Colonic mucosa (tissue), 4 donors: ENCODE measurements at places on chromosomes 6 and 20. TPM values are rescaled to one million over a fixed set of nuclear protein-coding genes. Genes with fewer than 3 reads are reported as not detected.

Gene PHACTR3
- total RNA-seq = 0.53 TPM

Gene PTCRA
- total RNA-seq = not detected

Gene SLC24A3
- 6.6 TPM for total RNA-seq

Gene SLC22A1
- total RNA-seq = 0.74 TPM

- no peak for DNase-seq
Observed at GRCh38 chr20:4703281-4703676, 18.4 kb upstream of the PRND start.
